NCI-H226 (cell line): ENCODE measurements at places on chromosomes 2 and 18.

GRCh38 chr2:99692785-99693184, 203.0 kb upstream of the REV1 start:
- no peak for DNase-seq

DNA sequence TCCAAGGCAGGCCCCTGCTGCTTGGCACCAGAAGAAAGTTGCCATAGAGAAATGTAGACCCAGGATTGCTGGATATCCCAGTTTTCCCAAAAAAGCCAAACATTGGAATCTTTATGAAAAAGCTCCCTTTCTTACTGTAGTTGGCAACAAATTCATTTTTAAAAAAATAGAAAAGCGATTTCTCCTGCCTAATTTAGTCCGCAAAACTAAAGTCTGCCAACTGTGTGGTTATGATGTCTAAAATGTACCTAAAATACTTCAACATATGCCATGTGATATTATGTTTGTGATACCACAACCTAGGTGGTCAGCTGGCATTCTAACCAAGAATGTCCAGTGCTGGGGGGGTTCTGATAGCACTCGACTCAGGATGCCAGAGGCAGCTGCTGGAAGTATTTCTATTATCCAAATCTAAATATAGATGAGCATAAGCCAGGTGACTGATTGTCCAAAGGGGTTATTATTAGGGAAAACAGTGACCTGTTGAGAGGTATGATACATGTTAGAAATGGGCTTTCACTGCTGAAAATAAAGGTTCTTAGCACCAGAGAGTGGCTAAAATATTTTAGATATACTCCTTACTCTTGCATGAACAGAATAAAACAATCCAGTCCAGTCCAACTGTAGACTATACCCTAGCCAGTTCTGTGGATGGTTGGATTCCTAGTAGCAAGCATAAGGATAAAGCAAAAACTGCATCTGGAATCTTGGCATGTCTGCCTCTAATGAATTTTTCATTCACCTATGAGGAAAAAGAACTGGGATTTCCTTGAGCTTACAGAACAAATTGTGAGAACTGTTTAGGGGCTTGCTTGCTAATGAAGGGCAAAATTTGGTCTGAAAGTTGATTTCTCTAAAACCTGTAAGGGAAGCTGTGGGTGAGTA, 101.7 kb downstream of the STK39 start:
- DNase-seq: no peak

DNA sequence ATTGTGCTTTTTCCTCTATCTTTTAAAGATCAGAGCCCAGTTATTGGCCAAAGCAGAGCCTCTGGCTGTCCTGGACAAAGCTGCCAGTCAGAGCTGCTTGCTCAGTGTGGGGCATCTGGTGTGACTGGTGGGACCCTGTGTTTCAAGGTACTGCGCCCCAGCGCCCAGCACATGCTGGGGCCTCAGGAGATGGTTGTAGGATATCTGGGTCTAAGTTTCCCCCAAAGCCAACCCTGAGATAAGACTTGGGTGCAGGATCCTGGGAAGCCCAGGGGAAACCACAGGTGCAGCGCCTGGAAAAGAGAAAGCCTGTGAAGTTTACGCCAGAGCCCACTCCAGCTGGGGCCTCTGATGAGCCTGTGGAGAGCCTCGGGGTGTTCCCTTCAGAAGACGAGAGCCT, 117.7 kb downstream of the RPIA start:
- no peak for DNase-seq

GRCh38 chr2:52704251-52704650, 1063.4 kb upstream of the CHAC2 start:
- no peak for DNase-seq

- DNase-seq: no peak
Observed at GRCh38 chr2:168954256-168954655, 53.2 kb downstream of the G6PC2 start.

GRCh38 chr2:74847070-74847858, 13.3 kb downstream of the HK2 start:
- no peak for DNase-seq

- no peak for DNase-seq
Observed at GRCh38 chr2:12964904-12965539, 248.3 kb downstream of the TRIB2 start.

DNA sequence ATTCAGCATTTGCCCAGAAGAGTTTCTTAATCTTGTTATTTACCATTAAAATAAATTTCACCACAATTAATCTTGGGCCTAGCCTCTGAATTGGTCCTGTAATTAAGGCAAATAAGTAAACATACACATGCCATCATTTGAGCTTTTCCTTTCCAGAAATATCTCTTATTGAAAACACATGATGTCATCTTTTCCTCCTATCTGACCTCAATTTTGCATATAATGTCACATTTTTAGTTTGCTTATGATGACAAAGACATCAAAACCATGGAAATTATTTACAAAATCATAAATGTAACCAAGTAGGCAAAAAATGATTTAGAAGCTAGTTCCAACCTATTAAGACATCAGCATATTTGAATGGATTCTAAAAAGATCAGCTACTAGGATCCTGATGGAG, 915.5 kb downstream of the ERBB4 start:
- no peak for DNase-seq

DNA sequence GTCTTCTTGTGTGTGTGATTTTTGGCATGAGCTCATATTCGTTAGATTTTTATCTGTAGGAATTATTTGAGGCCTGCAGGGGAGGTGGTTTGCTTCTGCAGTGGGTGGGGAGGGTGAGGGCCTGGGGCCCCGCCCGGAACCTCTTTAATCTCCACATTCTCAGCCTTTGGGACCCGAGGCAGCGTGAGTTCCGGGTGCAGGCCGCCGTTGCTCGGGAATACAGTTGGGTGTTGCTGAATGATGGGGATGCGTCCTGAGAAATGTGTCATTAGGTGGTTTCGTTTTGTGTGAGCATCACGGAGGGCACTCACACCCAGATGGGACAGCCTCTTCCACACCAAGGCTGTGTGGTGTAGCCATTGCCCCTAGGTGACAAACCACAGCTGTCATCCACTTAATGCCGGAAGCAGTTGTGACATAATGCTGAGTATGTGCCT, 13.7 kb upstream of the GAL3ST2 start:
- DNase-seq: no peak

DNA sequence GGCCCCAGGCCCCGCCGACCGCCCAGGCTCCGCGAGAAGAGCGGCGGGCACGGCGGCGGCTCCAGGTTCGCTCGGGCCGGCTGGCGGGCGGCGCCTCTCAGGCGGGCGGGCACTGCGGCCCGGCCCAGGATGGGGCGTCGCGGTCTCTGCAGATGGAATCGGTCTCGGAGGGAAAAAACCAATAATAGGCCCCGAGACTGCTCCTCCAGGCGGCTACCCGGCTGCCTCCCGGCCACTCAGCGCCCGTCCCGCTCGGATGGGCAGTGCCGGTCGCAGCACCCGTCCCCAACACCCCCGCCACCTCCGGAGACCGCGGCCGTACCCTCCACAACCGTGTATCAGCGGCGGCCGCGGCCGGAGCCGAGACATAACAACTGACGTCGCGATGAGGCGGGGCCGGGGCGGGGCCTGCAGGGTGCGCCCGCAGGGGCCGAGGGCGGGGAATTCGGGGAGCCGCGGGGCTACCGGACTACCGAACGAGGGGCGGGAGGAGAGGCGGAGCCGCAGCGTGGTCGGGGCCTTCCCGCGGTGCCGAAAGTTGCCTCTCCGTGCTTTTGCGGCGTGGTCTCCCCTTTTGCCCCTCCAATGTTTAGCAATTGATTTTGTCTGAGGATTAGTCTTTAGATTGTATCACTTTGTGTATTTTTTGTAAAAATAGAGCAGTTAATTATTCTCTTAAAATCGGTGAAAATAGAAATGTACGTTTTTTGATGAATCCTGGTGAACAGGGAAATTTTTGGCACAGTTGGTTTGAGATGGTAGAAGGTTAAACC, at the start of gene RNF103:
Gene RNF103, minus strand, starts transcription at position 372 of the 773 bp plus-strand sequence. CDS start 979 bp downstream, outside the sequence.
- DNase-seq: peak; percentile 82

DNA sequence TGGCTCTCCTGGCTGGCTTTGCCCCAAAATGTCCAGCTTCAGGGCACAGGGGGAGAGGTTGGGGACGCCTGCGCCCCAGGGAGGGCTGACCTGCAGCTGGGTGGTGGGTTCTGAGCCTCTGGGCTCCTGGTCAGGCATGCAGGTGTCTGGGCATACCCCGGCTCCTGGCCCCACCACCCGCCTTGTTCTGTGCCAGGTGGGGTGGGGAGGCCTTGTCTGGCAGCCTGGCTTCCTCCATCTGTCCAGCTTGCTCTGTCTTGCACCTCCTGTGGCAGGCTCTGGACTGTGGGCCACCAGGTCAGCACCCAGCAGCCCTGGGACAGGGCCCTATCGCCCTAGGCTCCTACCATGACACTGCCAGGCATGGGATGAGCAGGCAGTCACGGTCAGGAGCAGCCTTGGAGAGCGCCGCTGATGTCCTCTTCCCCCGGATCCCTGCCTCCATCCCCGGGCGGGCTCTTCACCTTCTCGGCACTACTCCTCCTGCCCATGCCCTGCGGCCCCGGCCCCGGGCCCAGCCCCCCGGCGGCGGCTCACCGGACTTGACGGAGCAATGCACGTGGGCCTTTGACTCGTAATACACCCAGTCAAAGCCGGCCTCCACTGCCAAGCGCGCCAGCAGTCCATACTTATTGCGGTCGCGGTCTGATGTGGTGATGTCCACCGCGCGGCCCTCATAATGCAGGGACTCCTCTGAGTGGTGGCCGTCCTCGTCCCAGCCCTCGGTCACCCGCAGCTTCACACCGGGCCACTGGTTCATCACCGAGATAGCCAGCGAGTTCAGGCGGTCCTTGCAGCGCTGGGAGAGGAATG, 3.6 kb downstream of the IHH start:
- no peak for DNase-seq

DNA sequence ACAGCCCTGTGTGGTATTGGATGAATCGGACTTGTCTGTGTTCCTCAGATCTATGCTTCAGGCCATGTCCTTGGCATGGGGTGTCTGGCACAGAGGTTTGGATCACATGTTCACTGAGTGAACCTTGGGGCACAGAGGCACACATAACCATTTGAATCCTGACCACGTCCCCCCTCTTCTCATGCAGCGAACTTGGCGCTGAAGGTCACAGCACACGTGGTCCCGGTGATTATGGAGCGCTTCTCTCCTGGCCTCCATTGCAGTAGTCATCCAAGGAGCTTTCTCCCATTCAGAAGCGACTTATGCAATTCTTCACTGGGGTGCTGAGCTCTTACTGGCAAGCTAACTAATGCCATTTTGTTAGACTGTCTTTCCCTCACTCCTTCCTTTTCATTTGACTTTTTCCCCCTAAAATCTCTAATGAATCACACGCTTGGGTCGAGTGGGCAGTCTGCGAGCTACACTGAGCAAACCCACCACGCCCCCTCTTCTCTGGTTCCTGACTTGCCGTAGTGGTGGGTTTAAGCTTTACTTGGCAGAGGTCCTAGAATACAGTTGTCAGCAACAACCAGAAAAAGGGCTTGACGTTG, 59.4 kb downstream of the KCNG2 start:
- DNase-seq: peak; percentile 26

GRCh38 chr2:222576171-222577081, 79.5 kb downstream of the FARSB start:
- DNase-seq: no peak

- DNase-seq: no peak
Observed at GRCh38 chr18:40566510-40566844, 1388.6 kb upstream of the PIK3C3 start.

DNA sequence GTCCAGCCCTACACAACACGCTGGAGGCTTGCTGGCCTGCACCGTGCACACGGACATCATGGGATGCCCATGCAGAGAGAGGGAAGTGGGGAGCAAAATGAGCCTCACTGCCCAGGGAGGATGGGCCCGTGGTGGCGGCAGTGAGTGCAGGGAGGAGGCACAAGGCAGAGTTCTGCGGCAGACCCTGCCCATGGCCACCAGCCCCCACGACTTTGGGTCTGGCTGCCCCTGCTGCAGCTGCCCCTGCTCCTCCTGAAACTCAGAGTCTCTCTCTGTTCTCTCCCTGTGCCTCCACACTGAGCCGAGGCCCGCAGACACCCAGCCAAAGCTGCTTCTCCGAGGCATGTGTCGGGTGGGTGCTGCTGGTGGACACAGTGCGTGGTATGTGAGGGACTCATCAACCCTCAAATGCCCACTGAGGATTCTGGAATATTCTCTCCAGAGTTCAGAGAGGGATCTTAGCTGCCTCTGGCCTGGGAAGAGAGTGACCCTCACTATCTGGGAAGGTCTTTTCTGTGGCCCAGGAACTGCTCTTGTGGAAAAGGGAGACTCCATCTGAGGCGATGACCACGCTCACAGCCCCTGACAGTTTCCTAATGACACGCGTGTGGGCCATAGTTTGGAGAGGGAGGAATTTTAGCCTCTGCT, 45.1 kb upstream of the HPCAL1 start:
- no peak for DNase-seq

DNA sequence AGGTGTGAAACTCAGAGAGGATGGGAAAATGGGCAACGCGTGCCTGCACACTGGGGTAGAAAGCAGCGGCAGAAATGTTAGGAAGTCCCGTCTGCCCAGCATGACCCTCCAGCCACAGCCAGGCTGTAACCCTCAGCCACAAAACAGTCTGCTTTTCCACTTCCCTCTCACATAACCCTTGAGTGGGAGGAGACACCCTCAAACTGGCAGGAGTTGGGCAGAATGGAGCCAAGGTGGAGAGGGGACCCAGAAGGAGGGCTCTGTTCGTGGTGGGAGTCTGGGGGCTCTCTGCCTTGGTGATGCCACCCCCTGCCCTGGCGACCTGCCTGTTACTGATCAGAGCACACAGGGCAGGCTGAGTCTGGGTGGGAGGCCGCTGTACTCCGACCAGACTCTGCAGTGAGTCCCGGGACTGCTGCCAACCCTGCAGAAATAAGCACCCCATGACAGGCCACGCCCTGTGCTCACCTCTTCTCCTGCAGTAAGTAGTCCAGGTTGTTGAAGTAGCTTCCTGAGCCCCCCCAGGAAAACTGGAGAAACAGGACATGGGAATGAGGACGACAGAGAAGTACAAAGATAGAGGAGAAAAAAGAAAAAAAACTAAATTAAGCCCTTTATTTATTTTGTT, 16.0 kb downstream of the FAM178B start:
- no peak for DNase-seq

DNA sequence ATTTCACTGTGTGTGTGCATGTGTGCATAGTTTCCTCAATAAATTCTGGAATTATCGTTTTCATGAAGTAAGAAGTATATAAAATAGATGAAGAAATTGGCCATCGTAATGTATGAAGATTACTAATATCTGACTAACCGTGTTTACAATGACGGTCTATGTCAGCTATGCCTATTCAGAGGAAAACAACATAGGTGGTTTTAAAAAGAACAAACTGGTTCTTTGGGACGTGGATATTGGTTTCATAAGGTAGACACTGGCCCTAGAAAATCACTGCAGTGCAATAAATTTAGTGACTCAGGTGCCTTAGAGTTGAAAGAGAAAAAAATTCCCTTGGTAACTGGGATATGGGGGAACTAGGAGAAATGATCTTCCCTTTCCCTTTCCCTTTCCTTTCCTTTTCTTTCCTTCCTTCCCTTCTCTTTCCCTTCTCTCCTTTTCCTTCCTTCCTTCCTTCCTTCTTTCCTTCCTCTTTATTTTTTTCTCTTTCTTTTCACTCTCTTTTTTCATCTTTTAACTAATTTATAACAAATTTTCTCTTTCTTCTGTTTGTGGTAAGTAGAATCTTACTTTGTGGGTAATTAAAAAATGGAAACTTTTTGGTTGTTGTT, 36.4 kb downstream of the MAP2 start:
- no peak for DNase-seq

- DNase-seq: no peak
Observed at GRCh38 chr2:199984755-199985154, 29.4 kb downstream of the MAIP1 start.

GRCh38 chr2:180653481-180653880, 326.9 kb upstream of the UBE2E3 start:
- no peak for DNase-seq

- no peak for DNase-seq
Observed at GRCh38 chr18:62085756-62086155, 101.1 kb downstream of the PIGN start.

GRCh38 chr18:23992089-23992940, 22.2 kb upstream of the TTC39C start:
- peak; percentile 95 for DNase-seq
